CD8-positive, alpha-beta memory T cell (primary cell): ENCODE measurements at places on chromosomes 16 and 17.

- DNase-seq: no peak
Measured at GRCh38 chr17:76262732-76263344, 2.3 kb upstream of the UBALD2 start.

DNA sequence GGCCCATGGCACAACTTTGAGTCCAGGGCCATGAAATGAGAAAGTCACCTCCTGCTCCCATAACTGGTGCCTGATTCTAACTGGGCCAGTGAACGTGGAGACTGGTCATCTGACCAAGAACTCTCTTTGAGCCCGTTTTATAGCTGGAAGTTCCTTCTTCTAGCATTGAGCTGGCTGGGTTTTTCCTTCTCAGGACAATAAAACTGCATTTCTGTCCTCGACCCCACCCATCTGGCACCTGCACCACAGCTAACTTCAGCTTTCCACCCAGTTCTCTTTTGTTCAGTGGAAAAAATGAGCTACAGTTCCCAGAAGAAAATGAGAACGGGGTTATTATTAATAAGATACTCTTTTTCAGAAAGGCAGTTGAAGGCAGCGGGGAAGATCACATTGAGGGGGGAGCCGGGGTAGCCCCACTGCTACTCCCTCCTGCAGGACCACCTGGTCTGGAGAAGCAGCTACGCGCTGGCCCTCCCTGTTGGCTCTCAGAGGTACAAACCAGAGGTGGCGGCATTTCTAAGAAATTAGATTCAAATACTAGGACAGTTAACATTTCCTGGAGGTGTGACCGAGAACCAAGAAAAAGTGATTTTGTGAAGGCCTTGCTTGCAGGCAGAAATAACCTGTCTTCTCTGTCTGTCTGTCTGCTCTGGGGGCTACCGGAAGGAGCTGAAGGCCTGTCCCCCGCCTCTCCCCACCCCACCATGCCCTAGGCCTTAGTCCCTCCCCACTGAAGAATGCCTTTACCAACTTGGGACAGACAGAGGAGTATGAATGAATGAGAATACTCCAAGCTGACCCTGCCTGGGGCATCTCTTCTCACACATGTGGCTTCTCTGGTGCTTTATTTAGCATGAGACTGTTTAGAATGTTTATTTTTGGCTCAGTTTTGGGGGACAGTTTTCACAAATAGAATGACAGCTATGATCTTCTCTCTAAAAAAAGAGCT lies 123.9 kb downstream of the XYLT1 start:
- no peak for DNase-seq

DNA sequence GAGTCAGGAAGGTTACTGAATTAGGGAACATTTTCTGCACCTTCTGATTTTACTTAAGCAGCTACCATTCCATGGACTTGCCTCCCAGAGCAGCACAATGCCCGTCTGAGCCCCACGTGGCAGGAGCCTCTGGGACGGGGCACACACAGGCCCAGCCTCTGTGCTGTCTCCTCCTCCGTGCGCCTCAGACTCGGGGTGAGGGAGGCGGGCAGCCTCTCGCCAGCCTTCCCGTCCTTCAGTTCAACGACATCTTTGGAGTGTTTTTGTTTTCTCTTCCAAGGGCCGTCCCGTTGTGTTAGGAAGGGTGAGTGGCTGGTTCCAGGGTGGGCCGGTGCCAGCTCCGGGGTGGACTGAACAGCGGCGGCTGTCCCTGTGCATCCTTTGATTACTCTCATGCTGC lies 31.8 kb downstream of the NDEL1 start:
- DNase-seq: no peak

- DNase-seq: no peak
Measured at GRCh38 chr16:2798723-2799204, 494 bp downstream of the PRSS41 start.

DNA sequence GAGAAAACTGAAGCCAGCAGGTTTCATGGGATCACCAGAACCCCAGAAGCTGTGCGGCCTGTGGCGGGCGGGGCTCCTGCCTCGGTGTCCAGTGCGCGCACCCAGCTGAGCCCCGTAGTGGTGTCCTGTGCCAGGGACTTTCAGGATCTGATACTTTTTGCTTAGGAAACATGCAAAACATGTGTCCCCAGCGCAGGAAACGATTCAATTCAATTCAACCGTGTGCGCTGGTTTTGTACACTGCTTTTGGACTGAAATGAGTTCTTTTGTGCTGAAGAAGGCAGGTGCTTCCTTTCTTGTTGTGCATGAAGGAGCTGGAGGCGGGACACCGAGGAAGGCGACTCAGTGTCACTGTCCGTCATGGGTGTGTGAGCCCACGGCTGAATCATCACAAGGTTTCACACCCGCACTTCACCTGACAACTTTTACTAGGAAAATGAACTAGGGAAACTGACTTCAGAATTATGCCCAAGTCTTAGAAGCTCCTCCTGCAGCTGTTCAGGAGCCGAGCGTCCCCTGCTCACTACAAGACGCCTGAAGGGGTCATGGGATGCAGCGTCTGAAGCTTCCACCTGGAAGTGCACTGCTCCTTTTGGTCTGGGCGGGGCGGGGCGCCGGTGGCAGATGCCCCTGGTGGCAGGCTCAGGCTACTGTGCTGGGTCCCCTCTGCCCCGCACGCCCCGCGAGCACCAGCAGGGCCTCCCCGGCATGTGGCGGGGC lies 31.4 kb upstream of the ZNF750 start:
- DNase-seq: no peak

GRCh38 chr16:13076878-13077277 lies 175.5 kb downstream of the SHISA9 start:
- DNase-seq: no peak

DNA sequence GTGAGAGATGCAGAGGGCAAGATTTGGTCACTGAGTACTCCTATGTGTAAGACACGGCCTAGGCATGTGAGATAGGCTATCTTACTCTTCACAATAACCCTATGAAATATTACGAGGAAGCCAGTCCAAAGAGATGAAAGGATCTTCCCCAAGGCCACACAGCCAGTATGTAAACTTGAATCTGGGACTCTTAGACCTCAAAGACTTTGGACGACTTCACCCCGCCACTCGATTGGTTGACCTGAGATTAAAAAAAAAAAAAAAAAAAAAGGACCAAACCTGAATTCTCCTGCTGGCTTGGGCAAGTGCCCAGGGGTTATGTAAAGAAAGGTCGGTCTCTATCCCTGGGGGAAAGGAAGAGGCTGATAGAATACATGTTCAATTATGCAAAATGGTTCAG lies 33.1 kb downstream of the PIPOX start:
- DNase-seq: no peak

- DNase-seq: no peak
Measured at GRCh38 chr16:749010-749409, 8.2 kb upstream of the CIAO3 start.

GRCh38 chr17:15946611-15947120 lies 1.7 kb downstream of the ADORA2B start:
- DNase-seq: no peak

DNA sequence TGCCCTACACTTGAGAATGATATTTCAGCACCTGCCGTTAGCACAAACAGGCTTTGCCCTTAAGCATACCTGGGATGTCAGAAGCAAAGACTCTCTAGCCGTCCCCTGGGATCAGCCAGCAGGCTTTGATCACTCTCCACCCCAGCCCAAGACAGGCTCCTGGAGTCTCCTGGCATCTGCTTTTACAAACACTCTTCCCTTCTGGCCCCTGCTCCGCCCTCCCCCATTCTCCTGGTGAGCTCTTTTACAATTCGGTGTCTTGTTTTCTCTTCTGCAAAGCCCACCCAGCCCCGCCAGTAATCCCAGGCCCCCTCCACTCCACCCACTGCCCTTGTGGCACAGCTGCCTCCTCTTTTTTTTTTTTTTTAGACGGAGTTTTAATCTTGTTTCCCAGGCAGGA lies 50.4 kb downstream of the KATNIP start:
- no peak for DNase-seq

GRCh38 chr16:89230255-89230654 lies 12.8 kb downstream of the ZNF778 start:
- DNase-seq: no peak

GRCh38 chr16:89417352-89417751 lies 73.0 kb downstream of the ANKRD11 start:
- no peak for DNase-seq

GRCh38 chr17:35841505-35841904 lies 27.2 kb downstream of the HEATR9 start:
- no peak for DNase-seq

- DNase-seq: peak; percentile 43
Measured at GRCh38 chr16:84925092-84925772, 86.1 kb downstream of the ZDHHC7 start.

DNA sequence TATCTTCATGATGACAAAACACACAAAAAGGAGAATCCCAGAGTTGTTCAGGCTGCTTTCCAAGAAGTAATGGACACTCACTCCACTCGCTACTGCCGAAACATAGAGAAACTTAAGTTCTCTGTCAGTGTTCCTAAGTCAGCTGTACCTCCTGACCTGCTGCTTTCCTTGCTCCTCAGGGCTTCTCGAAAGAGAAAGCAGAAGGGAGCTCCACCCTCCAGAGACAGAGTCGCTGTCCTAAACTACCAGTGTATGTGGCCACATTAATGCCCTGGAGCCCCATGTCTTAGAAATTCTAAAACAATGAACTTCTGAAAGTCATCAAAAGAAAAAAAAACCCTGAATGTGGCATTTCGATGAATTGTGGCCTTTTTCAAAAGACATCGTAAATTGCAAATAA lies 390.8 kb upstream of the MON1B start:
- DNase-seq: no peak

GRCh38 chr17:28113269-28113668 lies 70.8 kb downstream of the NLK start:
- no peak for DNase-seq

GRCh38 chr16:46817961-46818360 lies 13.0 kb downstream of the C16orf87 start:
- DNase-seq: no peak

GRCh38 chr17:13036751-13037150 lies 18.9 kb upstream of the ELAC2 start:
- DNase-seq: no peak

DNA sequence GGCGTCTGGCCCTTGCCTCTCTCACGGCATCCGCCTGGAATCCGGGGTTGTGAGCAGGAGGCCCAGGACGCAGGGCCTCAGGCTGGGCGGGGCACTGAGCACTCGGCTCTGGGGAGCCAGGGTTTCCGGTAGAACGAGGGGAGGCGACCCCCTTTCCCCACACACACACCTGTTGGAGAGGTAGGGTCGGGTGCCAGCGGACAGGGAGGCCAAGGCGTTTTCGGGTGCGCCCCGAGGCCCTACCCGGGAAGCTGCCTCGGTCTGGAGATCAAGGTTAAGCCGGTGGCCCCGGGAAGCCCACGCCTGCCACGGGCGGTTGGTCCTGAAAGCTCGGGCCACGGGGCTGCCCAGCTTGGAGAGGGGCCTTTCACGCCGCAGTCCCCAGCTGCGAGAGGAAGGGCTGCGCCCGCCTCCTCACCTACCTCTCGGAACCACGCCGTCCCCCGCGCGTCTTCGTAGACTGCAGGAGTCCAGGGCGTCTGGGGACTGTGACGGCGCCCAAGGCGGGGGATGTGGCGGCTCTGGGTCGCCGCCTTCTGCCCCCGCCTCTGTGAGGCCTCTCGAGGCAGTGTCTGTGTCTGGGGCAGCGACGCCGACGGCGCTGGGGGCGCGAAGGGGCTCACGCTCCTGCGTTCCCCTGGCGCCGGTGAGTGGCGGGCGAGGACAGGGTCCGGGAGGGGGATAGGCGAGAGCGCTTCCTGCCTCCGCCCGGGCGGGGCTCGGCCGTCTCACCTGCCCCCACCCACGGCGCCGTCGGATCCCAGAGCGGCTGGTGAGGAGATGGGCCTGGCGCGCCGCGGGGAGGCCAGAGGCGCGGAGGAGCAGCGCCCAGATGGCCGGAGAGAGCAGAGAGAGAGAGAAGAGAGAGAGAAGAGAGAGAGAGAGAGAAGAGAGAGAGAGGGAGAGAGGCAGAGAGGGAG lies 20.3 kb upstream of the HOXB9 start:
- no peak for DNase-seq

DNA sequence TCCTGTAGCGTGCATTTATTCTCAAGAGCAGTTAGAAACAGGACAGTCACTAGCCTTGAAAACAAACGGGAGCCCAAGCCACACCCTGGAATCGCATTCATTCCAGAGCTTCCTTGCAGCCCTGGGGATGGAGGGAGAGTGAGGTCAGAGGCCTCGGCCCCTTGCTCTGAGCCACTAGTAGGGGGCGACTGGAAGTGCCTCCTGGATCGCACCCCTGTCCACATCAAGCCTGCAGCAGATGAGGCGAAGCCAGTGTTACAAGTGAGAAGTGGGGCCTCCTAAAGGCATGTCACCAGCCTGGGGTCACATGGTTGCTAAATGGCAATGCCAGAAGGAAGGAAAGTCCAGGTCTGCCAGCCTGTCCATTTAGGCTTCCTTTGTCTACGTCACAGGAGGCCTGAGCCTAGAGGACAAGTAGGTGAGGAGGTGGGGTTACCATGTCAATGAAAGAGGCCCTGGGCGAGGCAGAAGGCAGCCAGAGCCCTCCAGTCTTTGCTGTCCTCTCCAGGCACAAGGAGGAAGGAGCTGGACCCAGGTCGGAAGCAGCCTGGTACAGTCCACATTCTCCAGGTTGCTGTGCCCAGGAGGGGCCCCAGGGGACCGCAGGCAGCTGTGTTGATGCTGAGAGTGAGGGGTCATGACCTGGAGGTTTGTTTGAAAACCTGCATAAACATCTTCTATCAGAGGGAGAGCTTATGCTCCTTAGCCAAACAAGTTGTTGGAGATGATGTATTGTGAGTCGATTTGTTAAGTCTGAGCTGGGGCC lies 3.0 kb upstream of the RCVRN start:
- no peak for DNase-seq

DNA sequence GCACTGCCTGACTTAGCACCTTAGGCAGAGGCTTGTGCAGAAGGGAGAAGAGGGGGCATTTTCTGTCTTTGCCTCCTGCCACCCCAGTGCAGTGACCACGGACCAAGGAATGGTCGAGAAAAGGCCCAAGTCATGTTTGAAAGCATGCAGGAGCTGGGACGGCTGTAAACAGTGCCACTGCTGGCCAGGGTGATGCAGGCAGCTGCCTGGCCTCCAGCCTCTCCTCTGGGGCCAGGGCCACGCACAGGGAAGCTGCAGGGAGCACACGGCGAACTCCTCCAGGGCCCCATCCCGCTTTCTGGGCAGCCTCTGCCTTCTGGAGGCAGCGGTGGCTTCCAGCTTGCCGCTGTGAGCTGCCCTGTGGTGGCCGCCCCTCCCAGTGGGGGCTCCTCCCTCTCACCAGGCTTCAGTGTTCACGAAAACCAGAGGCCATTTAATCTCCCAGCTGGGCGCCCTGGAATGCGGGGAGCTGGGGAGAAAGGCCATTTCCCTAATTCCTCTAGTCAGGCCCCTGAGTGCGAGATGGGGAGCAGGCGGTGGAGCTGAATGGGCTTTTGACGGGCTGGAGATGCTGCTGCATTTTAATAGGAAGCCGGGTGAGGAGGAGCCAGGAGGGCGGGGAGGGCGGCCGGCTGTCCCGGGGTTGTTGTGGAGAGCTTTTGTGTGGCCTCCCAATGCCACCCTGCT lies 28.7 kb upstream of the DNAI2 start:
- no peak for DNase-seq

DNA sequence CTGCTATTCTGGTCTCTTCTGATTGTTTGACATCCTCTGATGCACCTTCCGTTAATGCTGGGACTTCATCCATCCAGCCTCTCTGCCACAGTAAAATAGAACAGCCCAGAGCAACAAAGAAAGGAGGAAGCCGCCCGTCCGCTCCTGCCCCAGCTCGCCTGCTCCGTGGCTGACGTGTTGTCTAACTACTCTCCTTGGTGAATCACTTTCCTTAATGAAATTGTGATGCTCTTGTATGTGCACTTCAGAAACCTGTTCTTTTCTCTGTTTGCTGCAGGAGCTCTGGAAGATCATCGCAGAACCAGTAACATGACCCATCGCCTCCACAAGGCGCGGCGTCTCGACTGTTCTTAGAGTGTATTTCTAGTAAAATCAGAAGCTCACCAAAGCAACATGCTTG lies 24.3 kb downstream of the METTL22 start:
- DNase-seq: no peak
